ENCODE measurements at places on chromosomes 13 and 19.

DNA sequence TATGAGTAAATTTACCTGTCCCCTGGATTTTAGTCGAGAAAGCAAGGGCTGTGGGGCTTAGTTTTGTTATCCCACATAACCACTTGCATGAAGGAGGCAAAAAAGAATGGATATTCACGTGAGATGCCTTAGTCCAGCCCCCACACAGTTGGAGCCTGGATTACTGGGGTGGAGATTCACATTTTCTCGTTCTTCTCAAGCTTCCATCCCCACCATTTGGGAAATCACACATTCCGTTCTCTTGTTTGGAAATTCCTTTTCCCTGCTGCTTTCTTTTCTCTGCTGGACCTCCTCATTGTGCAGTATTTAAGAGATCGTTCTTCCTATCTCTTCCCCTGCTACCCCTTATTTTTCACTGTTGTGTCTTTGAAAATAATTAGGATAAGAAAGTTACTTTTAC is 45.1 kb upstream of the FARP1 start:
- no peak for DNase-seq

GRCh38 chr13:99383511-99383921 is 76.3 kb upstream of the GPR183 start:
- no peak for DNase-seq

DNA sequence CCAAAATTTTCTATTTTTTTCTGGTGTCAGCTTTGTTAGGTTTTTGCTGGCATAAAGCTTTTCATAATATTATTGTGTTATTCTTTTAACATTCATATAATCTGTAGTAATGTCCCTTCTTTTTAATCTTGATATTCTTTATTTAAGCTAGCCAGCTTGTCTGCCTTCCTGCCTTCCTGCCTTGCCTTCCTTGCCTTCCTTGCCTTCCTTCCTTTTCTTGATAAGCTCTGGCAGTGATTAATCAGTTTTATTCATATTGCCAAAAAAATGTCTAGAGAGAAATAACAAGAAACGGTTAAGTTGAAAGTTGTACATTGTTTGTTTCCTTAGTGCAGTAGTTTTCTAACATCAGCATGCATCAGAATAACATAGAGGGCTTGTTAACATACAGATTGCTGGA is 257.5 kb downstream of the MAB21L1 start:
- DNase-seq = no peak

DNA sequence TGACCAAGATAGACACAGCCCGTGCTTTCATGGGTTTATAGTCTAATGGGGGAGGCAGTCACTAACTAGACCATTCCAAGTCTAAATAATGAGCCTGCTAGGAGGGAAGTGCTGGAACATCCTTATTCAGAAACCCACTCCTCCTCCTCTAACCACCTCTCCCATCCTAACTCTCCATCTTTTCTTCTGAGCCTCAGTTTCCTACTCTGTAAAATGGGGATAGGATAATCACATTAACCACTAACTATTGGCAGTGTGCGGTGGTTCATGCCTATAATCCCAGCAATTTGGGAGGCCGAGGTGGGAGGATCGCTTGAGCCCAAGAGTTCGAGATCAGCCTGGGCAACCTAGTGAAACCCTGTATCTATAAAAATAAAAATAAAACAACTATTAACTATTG is 68.7 kb downstream of the MAP4K1 start:
- no peak for DNase-seq

DNA sequence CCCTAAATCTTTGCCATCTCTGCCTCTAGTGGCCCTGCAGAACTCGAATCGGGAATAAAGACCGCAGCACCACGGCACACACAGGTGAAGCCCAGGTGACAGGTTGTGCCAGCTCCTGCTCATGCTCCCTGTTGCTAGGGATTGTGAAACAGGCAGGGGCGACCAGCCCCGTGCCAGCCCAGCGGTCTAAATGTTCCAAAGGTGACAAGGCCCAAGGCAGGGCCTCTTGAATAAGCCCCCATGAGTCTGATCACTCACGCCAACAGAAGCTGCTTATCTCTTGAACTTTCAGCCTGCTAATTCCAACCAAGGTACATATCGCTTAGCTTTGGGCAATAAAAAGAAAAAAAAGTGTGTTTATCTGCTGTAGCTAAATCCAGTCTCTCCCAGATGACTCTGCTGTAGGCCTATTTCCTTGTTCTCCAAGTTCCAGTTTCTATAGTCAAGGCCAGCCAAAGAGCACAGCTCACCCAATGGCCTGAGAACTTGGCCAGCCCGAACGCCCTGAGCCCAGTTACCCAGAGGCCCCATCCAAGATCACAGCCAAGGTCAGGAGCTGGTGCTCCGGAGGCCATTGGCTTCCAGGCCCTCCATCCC is 191.1 kb upstream of the GPR12 start:
- no peak for DNase-seq

GRCh38 chr19:16882146-16882545 is 6.7 kb upstream of the F2RL3 start:
- DNase-seq = no peak

- no peak for DNase-seq
Observed at GRCh38 chr19:37975071-37975470, 68.1 kb downstream of the SIPA1L3 start.

GRCh38 chr19:49929121-49929610 is at the start of the genes ATF5 and NUP62:
Gene ATF5 (plus strand): TSS chr19:49929205. CDS start chr19:49930851, 1,646 bp downstream.
Gene NUP62 (minus strand): TSS chr19:49929504. CDS start chr19:49909807, 19,697 bp downstream.
- DNase-seq = peak; percentile 73

GRCh38 chr13:19864024-19864745 is 736 bp upstream of the ZMYM5 start:
- peak; percentile 52 for DNase-seq

GRCh38 chr19:39864118-39864517 is 17.9 kb upstream of the FBL start:
- DNase-seq = no peak

- no peak for DNase-seq
Observed at GRCh38 chr19:13010038-13010991, 15.0 kb downstream of the NFIX start.

GRCh38 chr13:75347457-75347856 is 134.5 kb downstream of the TBC1D4 start:
- no peak for DNase-seq

DNA sequence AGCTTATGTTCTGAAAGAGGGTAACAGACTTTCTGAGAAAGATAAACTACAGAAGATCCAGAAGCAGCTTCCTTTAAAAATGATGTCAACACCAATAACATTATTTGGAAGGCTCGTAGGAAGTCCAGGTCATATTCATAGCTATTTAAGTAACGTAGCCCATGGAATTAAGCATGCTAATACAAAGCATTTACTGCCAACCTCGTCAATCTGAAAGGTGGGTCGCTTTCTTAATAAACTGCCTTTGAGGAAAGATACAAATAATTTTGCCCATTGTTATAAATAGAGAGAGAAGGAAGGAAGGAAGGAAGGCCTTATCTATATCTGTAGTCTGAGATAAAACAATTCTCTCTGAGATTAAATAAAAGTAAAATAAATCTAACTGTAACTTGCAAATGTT is 80.3 kb downstream of the STARD13 start:
- DNase-seq = no peak

DNA sequence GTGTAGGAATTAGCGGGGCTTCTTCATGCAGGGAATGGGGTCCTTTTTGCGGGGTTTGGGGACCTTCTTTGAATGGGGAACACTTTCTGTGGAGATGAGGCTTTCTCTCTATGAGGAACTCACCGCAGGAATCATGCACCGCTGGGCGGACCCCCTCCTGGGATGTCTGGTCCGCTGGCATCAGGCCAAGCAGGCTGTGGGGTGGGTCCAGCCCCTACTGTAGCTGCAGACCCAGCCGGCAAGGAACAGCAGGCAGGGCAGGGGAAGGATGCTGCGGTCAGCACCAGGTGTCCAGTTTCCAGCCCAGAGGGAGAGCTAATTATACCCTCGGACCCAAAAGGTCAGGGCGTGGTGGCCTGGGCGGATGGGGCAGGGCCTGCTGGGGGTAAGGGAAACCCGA is 1.8 kb downstream of the MYBPC2 start:
- no peak for DNase-seq

DNA sequence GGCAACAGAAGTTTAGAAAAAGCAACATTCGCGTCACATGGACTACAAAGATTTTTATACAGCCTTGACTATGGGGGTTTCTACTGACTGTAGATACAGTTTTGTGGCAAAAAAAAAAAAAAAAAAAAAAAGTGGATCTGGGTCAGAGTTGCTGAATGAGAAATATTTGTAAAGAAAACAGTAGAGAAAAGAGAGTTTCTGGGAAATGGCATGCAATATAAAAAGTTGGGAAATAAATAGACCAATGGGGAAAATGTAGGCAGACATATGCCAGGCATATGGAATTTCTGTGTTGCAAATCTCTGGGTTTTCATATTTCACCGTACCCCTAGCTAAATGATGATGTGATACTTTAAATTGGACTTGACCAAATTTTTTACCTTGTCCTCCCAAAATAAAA is 315.3 kb downstream of the EFNB2 start:
- DNase-seq = no peak

GRCh38 chr13:43579321-43579720 is 207.5 kb downstream of the ENOX1 start:
- no peak for DNase-seq

DNA sequence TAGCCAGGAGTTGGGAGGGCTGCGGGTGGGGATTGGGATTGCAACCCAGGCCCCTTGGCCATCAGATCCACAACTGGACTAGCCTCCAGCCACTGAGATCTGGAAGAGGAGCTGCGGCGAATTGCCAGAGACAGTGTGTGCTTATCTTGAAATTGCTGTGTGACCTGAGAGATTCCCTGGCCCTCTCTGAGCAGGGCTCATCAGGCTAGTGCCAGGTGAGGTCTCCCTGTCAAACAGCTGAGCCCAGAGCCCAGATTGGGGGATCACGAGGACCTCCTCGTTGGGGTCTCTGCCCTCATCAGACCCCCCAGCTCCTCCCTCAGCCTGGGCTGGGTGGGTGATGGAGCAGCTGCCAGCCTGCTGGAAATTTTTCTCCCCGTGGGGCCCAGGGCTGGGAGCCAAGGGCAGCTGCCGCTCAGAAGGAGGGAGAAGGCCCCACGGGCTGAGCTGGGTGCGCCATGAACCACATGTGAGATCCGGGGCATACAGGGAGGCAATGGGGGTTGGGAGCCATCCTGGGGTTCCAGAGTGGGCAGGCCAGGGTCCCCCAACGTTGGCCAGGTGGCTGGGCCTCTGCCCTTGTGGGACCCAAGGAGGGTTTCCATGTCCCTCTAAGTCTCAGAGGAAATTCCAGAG is 7.2 kb downstream of the FUT5 start:
- DNase-seq = no peak

- no peak for DNase-seq
Observed at GRCh38 chr13:45068036-45069001, 52.0 kb upstream of the GTF2F2 start.

DNA sequence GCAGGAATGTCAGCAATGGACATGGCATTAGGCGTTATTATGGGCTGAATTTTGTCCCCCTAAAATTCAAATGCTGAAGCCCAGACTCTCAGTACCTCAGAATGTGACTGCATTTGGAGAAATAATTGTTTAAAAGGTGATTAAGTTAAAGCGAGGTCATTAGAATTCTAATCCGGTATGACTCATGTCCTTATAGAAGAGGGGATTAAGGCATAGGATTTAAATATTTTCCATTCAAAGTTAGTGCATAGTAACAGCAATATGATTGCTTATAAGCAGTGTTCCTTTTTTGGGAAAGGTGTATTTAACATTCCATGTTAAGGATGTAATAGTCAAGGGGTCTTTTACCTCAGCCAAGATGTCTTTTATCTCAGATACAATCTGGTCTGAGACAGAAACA is 95.5 kb downstream of the NHLRC3 start:
- peak; percentile 42 for DNase-seq
